ENCODE measurements at places on chromosomes 5 and 9. TPM values are rescaled to one million over a fixed set of nuclear protein-coding genes. Genes with fewer than 3 reads are reported as not detected.

Gene PCSK1
- total RNA-seq = 4.3 TPM

Gene HNRNPK
- total RNA-seq = 211 TPM

Gene SYK
- 41.1 TPM for total RNA-seq

Gene CCNB1
- 3.3 TPM for total RNA-seq

Gene POC5
- 5.5 TPM for total RNA-seq

Gene PCDHGC4
- 1.1 TPM for total RNA-seq

Gene SYNPO
- 23.3 TPM for total RNA-seq

Gene PTPN3
- total RNA-seq = 13.2 TPM

Gene ANKRD33B
- 1.4 TPM for total RNA-seq

Gene SGCD
- 0.38 TPM for total RNA-seq

Gene GIN1
- total RNA-seq = 2.7 TPM

Gene NTRK2
- 12.4 TPM for total RNA-seq

Gene SLC28A3
- 17.2 TPM for total RNA-seq
